Immature natural killer cell (primary cell): ENCODE measurements at places on chromosomes 16 and 17. TPM values are rescaled to one million over a fixed set of nuclear protein-coding genes. Genes with fewer than 3 reads are reported as not detected.

Gene DDX19B
- 53.1 TPM for polyA plus RNA-seq

Gene RNF157
- polyA plus RNA-seq, result 0.69 TPM

DNA sequence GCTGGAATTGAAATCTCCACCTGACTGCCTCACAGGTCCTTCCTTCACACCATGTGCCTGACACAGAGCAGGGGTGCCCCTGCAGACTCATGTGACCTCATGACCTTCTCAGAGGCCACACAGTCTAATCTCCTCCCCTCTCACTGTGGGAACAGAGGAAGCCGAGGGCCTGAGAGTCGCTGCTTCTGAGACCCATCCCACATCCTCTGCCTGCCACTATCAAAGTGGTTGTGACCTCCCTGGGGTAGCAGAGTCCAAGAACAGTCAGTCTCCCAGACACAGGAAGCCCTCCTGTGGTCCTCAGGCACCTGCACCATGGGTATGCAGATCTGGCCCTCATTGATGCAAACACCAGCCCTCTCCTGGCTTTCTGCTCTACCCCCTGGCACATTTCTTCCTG is 78.5 kb downstream of the RAB11FIP4 start:
- no peaks in the 10 kb centered on the region for H3K36me3 ChIP-seq
- no peak for DNase-seq
- H3K27me3 ChIP-seq, result peaks cover 4% of the 10 kb centered on the region
- no peak overlapping the region for H3K4me3 ChIP-seq
- H3K4me1 ChIP-seq, result peaks cover 30% of the 10 kb centered on the region
- H3K27ac ChIP-seq, result peak overlapping the region; percentile 91

Gene LPO
- polyA plus RNA-seq, result 0.22 TPM
